Testis (tissue), 5 donors: ENCODE measurements at places on chromosomes 12 and 14. TPM values are rescaled to one million over a fixed set of nuclear protein-coding genes. Genes with fewer than 3 reads are reported as not detected.

DNA sequence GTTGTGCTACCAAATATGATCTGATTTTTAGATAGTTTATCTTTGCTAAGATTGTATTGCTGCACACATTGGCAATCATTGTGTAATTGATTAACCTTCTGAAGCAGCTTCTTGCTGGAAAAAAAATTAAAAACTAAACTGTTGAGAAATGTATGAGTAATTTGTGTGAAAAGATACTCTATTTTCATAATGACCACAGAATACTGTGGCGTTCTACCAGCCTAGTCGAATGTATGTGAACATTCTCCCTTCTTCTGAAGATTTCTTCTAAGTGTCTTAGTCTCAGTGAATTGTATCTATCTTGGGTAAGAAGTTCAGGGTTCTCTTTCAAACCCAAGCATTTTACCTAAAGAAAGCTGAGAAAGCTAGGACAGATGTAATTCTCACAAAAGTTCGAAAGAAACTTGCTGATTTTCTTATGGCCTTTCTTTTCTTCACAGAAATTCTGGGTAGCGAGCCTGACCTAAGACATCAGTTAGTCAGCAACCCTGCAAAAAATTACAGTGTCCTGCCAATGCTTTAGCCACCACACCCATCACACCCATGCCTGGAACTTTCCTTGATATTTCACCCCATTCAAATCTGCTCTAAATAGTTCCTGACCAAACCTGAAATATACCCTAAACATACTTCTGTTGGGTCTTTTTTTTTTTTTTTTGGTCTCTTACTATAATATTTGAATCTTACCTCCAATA, 27.1 kb upstream of the C12orf71 start:
- no peak overlapping the region for H3K27ac ChIP-seq
- DNase-seq: no peak
- H3K4me3 ChIP-seq: no peak overlapping the region
- no peaks in the 10 kb centered on the region for H3K36me3 ChIP-seq

DNA sequence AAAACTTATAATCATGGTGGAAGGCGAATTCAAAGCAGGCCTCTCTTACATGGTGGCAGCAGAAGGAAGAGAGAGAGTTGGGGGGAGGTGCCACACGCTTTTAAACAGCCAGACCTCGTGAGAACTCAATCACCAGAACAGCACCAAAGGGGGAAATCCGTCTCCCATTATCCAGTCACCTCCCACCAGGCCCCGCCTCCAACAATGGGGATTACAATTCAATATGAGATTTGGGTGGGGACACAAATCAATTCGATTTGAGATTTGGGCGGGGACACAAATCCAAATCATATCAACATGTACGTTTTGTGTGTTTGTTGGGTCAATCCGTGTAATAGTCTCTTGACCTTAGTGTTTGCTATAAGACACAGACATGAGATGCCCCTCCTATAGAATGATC, 21.8 kb upstream of the WNK1 start:
- no peak overlapping the region for H3K4me3 ChIP-seq
- no peak for DNase-seq
- H3K27ac ChIP-seq: no peak overlapping the region
- no peaks in the 10 kb centered on the region for H3K4me1 ChIP-seq
- no peaks in the 10 kb centered on the region for H3K27me3 ChIP-seq
- no peaks in the 10 kb centered on the region for H3K36me3 ChIP-seq

Gene INSM2
- 2.4 TPM for total RNA-seq

DNA sequence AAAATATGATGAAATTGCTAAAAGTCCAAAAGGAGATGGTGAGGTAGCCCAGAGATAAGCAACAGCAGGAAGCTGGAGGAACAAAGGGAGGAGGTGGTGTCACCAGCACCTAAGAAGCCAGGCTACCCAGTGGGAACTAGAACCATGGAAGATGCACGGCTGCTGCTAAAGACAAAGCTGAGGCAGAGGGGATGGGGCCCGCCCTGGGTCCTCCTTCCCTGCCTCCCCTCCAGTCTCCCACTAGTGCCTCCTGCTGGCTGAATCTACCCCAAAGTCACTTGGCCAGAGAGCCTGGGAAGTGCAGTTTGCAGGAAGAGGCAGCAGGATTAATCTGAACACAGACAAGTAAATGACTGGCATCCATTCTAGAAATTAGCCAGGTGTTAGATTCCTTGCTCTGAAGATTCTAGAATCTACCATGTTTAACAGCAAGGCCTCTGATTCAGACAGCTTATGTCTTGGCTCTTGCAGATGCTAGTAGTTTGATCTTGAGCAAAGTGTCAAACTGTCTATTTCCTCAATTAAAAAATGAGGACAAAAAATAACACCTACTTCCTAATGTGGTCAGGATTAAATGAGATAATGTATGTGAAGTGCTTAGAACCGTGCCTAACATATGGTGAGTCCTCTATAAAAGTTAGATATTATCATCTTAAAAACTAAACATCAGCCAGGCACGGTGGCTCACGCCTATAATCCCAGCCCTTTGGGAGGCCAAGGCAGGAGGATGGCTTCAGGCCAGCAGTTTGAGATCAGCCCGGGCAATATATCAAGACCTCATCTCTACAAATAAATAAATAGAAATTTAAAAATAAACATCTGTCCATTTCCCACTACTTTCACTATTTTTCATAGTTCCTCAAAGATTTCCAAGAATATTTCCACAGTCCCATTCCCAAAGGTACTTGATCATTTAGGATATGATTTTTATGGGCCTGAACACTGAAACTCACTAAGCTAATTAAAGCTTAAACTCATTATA, 5.8 kb upstream of the LRP10 start:
- no peaks in the 10 kb centered on the region for H3K36me3 ChIP-seq
- no peak for DNase-seq
- H3K27ac ChIP-seq: no peak overlapping the region
- H3K4me3 ChIP-seq: no peak overlapping the region
- H3K4me1 ChIP-seq: no peaks in the 10 kb centered on the region
